ENCODE measurements at places on chromosomes 13 and 19.
A peak's percentile ranks its signal among the peaks of the same experiment; 100 is the strongest.

DNA sequence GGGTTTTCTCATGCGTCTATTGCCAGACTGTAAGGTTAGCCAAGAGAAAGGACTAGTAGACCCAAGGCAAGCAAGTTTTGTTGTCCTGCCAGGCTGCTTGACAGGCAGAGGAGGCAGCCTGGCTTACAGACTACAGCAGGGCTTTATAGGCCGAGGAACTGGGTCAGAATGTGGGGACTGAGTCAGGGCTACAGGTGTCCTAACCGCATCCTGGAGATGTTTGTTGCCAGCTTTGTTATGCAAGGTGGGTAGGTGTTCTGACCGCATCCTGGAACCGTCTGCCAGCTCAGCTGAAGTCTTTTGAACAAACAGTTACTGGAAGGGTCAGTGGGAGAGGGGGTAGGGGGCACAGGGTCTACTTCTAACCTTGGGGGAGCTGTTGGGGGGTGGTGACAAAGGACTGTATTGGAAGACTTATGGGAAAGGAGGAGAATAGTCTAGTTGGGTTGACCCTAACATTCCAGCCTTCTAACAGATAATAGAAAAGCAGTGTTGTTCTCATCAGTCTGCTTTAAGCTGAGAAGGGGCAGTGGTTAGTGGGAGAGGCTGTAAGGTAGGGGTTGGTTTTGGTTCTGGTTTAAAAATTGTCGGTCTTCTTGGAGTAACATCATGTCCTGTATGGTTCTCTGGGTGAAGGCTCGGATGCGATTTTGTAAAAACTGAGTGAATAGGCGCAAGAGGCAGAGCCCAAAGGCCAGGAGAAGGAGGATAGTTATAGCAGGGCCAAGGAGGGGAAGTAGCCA, 913.8 kb upstream of the SLITRK5 start:
- DNase-seq, result peak; percentile 45

DNA sequence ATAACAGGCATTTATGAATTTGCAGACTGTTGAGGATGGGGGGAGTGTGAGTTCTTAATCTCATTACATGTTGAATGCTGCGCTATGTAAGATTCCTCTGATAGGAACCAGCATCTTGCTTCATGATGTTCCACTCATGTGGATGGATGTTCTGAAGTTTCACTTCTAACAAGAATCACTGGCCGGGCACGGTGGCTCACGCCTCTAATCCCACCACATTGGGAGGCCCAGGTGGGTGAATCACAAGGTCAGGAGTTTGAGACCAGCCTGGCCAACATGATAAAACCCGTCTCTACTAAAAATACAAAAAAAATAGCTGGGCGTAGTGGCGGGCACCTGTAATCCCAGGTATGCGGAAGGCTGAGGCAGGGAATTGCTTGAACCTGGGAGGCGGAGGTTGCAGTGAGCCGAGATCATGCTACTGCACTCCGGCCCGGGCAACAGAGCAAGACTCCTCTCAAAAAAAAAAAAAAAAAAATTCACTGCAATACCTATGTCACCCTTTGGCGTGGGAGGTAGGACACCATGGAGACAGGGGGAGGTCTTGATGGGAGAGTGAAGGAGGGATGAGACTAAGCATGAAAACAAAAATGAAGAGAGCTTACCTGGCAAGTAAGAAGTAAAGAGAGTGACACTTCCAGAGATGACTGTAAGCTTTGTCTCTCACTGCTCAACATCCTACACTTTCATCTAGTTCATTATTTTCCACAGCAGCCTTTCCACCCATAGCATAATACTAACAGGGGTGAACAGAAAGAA, 133.0 kb downstream of the DCT start:
- no peak for DNase-seq

DNA sequence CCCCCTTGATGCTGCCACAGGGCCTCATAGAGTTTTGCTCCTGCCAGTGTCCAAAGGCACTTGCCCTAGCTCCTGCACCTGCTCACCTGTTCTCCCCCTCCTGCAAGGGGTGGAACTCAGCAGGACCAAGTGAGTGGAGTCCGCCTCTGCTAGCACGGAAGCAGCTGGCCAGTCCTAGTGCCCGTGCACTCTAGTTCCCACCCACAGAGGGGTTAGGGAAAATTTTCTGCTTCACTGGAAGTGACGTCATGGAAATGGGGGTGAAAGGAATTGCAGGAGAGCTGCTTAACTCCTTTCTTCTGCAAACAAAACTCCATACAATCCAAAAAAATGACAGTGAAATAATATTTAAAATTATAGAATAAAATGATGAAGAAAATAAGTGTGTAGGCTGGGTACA, 609.7 kb upstream of the SLITRK1 start:
- no peak for DNase-seq

GRCh38 chr19:10450191-10450852, 30.0 kb downstream of the PDE4A start:
- DNase-seq, result no peak

- no peak for DNase-seq
Measured at GRCh38 chr13:71576571-71576970, 290.4 kb downstream of the DACH1 start.

DNA sequence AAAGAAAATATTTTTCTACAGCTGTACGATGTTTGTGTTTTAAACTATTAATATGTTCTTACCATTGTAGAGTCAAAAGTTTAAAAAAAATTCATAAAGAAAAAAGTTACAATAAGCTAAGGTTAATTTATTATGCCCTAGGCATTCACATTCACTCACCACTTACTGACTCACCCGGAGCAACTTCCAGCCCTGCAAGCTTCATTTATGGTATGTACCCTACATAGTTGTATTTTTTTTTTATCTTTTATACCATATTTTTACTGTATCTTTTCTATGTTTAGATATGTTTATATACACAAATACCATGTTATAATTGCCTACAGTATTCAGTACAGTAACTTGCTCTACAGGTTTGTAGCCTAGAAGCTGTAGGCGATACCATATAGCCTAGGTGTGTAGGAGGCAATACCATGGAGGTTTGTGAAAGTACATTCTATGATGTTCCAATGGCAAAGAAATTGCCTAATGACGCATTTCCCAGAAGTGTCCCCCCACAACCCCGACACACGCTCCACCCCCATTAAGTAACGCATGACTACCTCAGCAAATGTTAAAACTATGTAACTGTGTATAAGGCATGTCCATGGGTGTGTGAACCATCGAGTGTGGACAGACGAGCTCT, 60.4 kb downstream of the SLITRK6 start:
- DNase-seq, result no peak

- DNase-seq, result no peak
Measured at GRCh38 chr19:13284929-13285928, 135.0 kb downstream of the IER2 start.

DNA sequence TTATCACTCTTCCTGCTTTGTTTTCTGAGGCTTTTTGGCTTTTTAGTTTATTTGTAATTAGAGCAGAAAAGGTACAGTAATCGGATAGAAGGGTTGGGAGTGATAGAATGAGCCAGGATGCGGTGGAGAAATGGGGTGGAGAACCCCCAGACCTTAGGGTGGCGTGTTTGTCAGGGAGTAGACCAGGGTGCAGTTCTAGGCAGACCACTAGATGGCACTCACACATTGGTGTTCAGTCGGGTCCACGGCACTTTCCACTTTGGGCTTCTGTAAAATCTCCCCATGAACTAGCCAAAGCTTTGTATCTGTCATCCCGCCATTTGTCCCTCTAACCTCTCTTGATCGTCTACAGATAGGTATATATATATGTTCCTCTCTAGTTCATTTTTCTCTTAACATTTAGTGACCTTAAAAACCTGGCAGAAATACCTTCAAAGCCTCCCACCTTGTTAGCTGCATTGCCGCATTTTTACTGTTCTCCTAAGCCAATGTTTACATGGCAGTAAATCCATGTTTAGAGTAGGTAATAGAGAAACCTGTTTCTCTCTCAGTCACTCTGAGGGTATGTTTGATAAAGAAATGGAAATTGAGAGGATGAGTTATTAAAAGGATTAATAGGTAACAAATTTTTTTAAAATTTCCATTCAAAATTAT, 154.9 kb downstream of the TM9SF2 start:
- DNase-seq, result peak; percentile 88

GRCh38 chr13:26377038-26377437, 123.1 kb downstream of the CDK8 start:
- no peak for DNase-seq

- no peak for DNase-seq
Measured at GRCh38 chr19:45972947-45973540, 621 bp downstream of the NOVA2 start.
